CD4-positive, CD25-positive, alpha-beta regulatory T cell (primary cell): ENCODE measurements at places on chromosomes 16 and 17.

DNA sequence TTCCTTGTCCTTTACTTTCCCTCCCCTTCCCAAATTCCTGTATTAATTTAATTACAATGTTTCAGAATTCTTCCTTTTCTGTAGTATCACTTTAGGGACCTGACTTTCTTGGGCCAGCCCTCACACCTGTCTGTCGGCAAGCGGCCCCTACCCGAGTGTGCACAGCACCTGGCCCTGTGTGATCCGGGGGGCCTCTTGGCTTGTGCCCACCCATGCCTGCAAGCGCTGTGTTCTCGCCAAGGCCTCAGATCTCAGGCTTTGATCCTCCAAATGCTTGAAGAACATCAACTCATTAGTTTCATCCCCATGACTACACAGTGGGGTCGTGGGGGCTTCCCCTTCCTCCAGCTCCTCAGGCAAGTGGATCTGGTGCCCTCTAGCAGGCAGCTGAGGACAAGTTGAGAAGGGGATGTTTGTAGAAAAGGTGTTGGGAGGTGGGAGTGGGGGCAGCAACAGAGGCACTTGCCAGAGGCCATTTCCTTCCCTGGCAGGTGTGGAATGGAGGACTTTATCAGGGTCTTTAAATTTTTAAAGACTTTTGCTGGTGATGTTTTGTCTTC is 15.7 kb upstream of the CDH3 start:
- DNase-seq: no peak

DNA sequence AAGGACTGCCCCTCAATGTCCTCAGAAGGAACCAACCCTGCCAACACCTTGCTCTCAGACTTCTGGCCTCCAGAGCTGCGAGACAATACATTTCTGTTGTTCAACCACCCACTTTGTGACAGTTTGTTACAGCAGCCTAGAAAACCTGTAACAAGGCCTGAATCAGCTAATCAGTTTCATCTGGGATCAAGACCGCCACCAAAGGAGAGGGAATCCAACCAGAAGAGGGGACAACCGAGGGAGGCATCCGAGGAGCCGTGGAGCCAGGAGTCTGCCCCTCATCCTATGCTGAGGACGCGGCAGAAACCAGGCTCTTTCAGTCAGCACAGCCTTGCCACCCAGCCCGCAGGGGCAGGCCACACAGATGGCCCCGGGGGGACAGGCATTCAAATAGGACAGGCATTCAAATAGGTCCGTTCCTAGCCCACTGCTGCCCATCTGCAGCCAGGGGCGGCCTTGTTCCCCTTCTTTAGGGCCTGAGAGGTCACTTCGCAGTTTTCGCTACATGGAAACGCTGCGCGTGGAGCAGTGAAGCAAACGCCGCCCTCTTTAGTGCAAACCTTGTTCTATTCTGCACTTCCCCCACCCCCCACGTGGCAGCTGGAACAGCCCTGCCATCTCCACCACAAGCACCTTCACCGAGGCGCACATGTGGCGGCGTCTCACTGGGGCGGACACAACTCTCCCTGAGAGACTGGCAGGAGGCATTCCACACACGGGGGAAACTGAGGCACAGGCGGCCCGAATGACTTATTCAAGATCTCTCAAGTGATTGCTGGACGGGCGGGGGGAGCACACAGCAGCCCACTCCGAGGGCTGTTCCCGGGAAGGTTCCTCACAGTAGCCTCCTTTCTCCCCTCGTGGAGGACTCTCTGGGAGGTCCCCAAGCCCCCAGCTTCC is 26.7 kb downstream of the FA2H start:
- no peak for DNase-seq

GRCh38 chr17:55814377-55814776 is 63.5 kb downstream of the PCTP start:
- DNase-seq: no peak

DNA sequence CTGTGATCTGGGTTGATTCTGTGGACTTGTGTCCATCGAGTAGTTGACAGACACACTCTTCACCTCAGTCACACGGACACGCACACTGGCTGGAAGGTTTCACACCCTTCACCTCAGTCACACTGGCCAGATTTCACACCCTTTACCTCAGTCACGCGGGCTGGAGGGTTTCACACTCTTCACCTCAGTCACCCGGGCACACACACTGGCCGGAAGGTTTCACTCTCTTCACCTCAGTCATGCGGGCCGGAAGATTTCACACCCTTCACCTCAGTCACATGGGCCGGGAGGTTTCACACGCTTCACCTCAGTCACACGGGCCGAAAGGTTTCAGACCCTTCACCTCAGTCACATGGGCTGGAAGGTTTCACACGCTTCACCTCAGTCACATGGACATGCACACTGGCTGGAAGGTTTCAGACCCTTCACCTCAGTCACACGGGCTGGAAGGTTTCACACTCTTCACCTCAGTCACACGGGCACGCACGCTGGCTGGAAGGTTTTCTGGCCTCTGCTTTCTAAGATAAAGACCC is 96.2 kb downstream of the PGS1 start:
- no peak for DNase-seq

- no peak for DNase-seq
Observed at GRCh38 chr17:68821860-68822696, 133.1 kb downstream of the ABCA8 start.

- no peak for DNase-seq
Observed at GRCh38 chr16:58913456-58913855, 179.3 kb upstream of the GOT2 start.

DNA sequence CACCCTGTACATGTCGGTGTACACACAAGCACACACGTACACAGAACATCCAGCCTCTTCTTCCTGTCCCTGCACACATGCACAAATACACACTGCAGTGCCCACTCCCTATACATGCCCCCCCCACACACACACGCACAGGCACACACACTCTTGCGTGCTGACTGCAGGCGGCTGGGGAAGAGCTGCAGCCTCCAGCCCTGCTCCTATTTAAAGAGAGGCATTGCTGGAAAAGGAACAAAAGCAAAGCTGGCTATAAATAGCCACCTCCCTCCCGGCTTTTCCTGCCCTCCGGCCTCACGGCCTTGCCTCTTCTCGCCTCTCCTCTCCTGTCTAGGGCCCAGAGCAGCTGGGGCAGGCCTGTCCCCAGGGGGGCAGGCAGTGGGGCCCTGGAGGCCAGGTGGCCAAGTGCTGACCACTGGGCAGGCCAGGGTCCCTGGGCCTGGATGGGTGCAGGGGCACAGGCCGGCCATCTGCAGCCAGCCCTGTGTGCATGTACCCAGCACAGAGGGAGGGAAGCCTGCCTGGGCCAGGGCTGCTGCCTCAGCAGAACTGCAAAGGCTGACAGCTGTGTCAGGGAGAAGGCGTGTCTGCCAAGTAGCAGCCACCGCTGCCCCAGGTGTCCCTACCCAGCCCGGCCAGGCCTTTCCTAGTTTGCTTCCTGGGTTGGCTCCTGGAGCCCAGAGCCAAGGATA is 25.4 kb downstream of the RTN4RL1 start:
- no peak for DNase-seq

GRCh38 chr16:15948532-15949209 is 745 bp upstream of the ABCC1 start:
- no peak for DNase-seq

DNA sequence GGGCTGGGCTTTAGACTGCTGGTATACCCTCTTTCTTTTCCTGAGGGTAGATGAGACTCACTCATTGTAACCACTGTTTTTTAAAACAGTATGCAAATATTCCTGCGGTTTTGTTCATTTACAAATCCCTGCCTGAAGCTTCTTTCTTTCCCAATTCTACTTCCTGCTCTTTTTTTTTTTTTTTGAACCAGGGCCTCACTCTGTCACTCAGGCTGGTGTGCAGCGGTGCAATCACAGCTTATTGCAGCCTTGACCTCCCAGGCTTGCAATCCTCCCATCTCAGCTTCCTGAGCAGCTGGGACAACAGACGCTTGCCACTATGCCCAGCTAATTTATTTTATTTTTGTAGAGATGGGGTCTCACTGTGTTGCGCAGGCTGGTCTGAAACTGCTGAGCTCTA is 8.0 kb upstream of the SULT1A1 start:
- no peak for DNase-seq

DNA sequence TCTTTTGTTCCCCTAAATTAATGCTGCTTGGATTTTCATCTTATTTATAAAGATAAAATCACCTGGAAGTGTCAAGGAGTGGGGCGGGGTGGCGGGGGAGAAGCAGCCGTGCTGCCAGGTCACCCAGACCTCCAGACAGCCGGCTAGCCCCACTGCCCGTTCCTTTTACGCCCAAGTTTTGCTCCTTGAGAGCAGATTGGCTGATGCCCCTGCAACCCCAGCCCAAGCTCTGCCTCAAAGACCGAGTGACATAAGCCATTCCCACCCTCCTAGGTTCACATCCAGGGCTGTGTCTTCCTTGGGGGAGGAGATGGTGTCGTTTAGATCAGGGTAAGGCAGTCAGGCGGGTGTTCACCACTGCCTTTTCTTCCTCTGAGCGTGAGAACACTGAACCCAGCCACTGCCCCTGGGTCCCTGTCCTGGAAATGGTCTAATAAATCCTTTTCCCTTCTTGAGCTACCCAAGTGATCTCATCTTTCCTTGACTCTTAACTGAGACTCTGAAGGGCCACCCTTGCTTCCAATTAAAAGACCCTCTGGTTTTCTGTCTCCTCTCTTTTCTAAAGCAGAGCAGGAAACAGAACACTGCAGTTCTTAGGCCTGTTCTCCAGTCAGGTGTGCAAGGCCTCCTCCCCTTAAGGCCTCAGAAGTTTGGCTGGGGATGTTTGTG is 5.7 kb downstream of the PDF start:
- DNase-seq: no peak
